ENCODE measurements at places on chromosomes 11 and 22.

DNA sequence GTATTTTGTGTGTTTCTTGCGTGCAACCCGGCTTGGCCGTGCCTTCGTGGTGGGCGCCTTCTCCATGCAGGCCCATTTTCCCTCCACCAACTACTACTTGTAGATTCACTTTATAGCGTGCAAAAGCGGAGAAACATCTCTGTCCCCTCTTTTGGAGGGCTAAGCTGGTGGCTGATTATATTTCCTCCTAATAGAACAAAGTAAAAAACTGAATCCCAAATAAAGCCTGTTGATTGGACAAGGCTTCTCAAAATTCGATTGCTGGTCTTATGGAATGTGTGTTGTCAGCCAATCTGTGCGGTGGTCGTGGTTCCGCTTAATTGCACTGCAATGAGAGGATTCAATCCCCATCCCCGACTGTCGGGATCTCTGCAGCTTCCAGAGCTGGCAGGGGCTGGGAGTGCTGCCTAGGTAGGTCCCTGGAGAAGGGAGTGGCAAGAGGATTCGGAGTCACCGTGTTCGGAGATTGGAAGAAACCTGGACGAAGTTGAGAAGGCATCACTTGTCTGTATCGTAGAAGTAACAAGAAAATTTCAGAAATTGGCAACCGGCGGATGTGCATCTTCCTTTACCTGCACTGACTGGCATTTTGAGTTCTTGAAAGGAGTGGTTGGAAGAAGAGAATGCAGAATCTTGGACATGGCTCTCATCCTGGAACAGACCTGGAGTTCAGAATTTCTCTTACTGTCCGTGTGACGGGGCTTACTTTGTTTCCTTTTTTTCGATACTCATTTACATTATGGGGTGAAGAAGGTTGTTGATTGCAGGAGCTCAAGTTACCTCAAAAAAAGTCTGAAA lies 1.1 kb downstream of the HMGXB4 start:
- peak; percentile 3 for DNase-seq

- no peak for DNase-seq
Observed at GRCh38 chr11:2892215-2892966, 6.8 kb upstream of the CDKN1C start.

- no peak for DNase-seq
Observed at GRCh38 chr22:22974156-22974555, 86.5 kb downstream of the IGLL5 start.

GRCh38 chr11:14537134-14537599 lies 17.0 kb upstream of the PSMA1 start:
- no peak for DNase-seq

GRCh38 chr11:13262096-13262495 lies 15.5 kb upstream of the BMAL1 start:
- DNase-seq, result no peak

DNA sequence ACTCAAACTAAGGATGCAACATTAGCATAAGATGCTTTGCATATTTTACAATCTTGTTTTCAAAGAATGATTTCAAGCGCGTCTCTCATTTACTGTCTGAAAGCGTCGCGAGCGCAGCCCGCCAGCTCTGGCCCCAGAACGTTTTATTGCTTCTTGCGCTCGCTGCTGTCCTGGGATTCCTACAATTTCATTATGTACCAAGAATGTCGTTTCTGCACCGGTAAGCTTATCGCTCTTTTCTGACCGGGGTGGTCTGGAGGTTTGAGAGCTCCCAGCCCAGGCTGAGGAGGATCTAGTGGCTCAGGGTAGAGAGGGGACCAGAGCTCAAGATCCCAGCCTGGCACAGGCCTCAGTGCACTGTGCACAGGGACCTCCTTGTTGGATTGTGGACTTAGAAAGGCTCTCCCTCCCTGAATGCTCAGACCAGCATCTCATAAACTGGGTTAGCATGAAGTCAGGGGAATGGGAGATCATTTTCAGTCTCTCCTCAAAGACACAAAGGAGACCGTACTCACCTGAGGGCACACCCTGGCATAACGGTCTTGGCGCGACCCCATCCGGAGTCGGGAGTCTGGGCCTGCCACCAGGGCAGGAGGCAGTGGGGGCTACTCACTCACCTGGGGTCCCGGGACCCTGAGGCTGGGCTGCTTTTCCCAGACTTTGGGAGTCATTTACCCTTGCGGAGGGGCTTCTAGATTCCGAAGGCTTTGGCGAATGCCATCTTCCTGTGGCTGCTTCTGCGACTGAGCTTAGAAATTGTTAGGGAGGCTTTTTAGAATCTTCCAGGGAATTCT lies 817.4 kb downstream of the BRD1 start:
- DNase-seq, result no peak

DNA sequence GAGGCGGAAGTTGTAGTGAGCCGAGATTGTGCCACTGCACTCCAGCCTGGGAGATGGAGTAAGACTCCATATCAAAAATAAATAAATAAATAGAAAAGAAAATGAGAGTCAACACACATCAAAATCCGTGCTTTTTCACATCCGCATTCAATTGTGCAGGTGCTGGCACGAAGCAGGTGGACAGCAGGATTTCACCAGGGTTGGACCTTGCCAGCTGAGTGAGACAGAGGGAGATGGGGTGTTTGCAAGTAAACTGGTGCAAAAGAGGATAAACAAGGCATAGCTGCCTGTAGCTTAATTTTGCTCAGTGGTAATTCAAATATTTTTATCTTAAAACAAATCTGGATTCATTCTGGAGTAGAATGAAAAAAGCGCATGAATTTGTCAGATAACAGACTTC lies 23.3 kb upstream of the DNAL4 start:
- DNase-seq, result no peak

DNA sequence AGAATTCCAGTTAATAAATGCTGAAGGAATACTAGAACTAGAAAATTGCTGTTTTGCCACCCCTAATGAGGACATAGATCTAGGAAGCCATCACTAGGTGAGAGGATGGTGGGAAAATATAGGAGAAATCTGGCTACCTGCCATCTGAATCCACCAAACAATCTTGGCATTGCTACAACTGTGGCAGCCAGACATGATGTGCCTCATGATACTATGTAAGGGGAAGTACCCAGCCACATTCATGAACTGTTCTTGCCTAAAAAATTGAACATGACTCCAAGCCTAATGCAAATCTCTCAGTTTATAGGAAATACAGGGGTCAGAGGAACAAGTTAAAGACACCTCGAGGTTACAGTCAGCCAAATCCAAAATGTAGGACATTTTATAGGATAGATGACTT lies 72.8 kb downstream of the SFI1 start:
- DNase-seq, result no peak

GRCh38 chr22:29434288-29434687 lies 4.1 kb upstream of the RFPL1 start:
- no peak for DNase-seq

All from occipital lobe (tissue), 3 donors.